ENCODE measurements at places on chromosomes 12 and 14. TPM values are rescaled to one million over a fixed set of nuclear protein-coding genes. Genes with fewer than 3 reads are reported as not detected.

DNA sequence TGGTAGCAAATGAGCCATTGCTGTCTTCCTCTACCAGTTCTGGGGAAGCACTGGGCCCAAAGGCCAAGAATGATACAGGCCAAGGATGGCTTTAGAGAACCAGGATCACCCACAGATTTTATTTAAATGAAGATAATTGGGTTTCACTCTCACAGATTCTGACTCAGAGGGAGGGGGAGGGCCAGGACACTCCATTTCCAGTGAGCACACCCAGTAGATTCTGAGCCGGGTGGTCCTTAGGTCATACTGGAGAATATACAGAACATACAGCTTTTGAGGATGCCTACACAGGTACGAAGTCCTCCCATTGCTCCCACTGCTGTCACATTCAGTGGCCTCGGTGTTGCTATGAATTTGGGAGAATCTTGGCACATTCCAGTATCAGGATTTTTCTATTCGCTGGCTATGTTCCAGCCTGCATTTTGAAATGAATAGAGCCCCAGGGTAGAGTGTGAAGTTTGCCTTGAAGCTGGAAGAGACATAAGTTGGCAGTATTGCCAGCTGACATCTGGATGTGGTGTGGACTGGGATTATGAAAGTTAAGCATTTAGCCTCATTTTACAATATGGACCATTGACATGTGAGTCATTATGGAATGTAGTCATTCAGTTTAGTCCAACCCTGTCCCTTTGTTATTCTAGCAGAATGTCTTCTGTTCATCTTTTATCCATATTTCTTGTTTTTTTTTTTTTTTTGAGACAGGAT, 45.8 kb upstream of the POC1B start:
- DNase-seq: no peak

The MYH6 gene
- 11,120 TPM for polyA plus RNA-seq

DNA sequence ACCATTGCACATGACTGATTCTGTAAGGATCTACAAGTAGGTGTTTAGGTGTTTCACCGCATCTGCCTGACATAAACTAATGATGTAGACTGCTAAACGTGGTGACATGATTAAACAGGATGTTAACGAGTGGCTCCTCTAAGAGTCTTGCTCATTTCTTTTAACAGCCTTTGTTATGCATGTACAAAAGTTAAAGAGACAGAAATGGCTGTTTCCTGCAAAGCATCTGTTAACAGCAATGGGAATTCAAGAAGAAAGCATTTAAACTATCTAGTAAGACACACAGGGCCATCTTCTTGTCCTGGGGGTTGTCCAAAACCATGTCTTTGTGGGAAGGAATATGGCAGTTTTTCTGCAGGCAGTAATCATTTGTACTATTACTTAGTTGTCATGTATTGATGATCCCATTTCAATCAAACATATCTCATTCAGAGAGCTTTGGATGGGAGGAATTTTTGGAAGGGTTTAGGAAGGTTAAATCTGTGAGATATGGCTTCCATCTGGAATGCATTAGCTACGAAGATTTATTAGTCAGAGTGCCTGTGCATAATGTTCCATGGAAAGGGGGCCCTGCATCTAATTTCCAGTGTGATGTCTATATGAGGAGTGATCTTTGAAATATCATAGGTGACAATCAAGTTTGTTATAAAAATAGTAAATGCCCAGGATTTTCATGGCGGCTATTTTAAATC, 495.1 kb downstream of the EGLN3 start:
- no peak for DNase-seq

- DNase-seq: no peak
Observed at GRCh38 chr12:195951-196350, 18.0 kb downstream of the SLC6A12 start.

DNA sequence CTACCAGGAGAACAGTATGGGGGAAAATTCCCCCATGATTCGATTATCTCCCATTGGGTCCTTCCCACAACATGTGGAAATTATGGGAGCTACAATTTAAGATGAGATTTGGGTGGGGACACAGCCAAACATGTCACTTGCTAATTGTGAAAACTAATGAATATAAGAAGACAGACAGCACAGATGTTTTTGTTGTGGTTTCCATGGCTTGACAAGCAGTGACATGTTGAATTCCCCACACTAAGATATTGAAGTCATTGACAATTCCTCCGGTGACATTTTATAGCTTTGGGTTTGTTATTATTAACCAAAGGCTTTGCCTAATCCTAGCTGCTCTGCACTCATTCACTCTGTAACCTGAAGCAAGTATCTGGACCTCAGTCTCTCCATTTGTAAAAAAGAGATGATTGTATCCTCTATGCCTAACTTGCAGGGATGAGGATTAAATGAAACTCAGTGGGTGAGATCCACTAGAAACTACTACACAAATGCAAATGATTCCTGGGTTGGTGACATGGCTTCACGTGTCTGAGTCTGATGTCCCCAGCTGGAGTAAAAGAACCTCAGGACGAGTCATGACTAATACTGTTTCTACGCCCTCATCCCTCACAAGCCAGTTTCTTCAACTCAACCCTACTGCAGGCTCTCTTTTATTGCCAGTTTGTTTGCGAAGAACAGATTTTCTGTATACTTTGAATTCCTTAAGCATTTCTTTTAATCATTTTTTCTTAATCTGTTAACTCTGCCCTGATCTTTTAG, 71.6 kb downstream of the ASCL1 start:
- DNase-seq: no peak

DNA sequence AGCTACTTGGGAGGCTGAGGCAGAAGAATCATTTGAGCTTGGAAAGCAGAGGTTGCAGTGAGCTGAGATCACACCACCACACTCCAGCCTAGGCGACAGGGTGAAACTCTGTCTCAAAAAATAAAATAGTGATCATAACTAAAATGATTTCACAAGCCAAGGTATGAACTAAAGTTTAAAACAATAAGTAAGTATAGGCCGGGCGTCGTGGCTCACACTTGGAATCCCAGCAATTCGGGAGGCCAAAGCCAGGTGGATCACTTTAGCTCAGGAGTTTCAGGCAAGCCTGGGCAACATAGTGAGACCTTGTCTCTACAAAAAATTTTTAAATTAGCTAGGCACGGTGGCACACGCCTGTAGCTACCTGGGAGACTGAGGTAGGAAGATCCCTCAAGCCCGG, 27.4 kb downstream of the BLTP3B start:
- DNase-seq: no peak

- DNase-seq: no peak
Observed at GRCh38 chr12:109169686-109170085, 53.3 kb downstream of the ACACB start.

DNA sequence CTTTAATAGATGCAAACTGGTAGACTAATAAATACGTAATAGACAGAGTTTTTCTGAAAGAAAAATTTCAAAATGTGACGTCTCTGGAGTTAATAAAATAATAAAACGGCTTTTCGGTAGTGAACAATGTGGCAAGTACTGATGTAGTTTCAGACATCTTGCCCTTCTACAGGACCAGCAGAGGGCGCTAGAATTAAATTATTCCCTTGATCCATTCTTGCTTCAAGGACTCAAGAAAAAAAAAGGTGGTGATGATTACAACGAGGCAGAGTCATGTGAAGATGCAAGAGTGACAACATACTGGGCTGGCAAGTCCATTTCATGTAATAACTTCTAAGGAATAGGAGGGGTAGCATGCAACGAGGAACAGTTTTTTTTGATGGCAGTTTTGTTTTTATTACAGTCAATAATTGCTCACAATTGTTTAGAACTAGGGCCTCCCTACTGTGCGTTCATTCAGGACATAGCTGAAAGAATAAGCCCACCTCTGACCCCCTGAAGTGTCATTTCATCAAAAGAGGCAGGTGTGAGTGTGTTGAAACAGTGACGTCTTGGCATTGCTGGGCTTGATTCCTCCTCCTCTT, 101.0 kb upstream of the GZMB start:
- DNase-seq: peak; percentile 19
